ENCODE measurements at places on chromosomes 7 and 10.

GRCh38 chr10:62373995-62374861, at the start of gene ZNF365:
Gene ZNF365 (plus strand): TSS chr10:62374369. CDS start chr10:62376194, 1,825 bp downstream.
- peak; percentile 69 for DNase-seq

GRCh38 chr7:44291066-44291732, 34.2 kb downstream of the CAMK2B start:
- peak; percentile 3 for DNase-seq

DNA sequence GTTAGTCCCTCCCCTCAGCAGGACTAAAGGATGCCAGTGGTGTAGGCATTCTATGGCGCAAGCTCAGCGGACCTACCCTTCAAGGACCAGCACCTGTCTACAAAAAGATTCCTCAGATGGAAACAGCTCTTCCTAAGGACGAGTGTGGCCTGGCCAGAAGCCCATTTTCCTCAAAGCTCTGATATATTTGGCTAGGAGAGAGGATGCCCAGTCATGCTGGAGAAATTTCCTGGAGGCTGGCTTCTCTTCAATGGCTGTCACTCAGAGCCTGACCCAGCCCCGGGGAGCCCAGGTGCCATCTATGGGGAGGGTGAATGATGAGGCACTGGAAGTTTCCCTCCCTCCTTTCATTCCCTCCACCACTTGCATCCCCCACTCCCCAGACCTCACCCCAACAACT, 111.5 kb downstream of the PLXNA4 start:
- DNase-seq = no peak

GRCh38 chr10:90327611-90328010, 530.2 kb downstream of the HTR7 start:
- no peak for DNase-seq

DNA sequence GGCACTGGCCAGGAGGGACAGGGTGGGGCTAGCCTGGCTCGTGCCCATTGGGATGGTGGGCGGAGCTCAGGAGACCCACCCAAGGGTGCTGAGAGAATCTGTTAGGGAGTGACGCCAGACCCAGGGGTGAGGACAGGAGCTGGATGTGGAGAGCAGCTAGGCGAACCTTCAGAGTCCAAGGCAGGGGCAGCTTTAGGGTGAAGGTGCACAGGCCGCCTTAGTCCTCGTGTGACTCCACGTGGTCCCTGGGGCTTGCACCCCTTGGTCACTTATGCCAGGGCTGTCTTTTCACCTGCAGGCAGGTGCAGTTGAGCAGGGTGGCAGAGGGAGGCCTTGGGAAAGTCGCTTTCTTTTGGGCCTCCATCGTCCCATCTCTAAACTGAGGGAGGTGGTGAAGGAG, 4.3 kb downstream of the RAMP3 start:
- DNase-seq = no peak

DNA sequence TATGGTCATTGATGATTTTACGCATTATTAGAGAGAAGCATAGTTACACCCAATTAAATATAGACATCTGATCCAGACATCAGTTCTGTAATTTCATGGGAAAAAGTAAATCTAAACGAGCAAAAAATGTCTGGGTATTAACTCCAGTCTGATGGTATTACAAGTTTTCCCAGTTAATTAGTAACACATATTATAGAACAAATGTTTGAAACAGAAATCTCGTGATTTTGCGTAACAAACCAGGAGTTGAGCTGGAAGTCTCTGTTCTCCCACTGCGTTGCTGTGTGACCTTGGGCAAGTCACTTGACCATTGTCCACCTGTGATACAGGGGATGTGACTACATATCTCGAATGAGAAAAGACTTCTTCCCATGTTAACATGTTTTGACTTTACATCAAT, 43.3 kb downstream of the RBM20 start:
- no peak for DNase-seq

- no peak for DNase-seq
Observed at GRCh38 chr10:68403701-68404100, 3.4 kb downstream of the RUFY2 start.

GRCh38 chr10:80503584-80504157, 34.0 kb upstream of the SH2D4B start:
- DNase-seq = no peak

- DNase-seq = no peak
Observed at GRCh38 chr10:9331583-9332008, 1277.1 kb downstream of the GATA3 start.

Data from activated CD4-positive, alpha-beta memory T cell treated with anti-CD3 and anti-CD28 coated beads for 36 hours (primary cell).